C1 segment of cervical spinal cord (tissue), 14 donors: ENCODE measurements at places on chromosomes 4 and X.

- no peak for DNase-seq
These were observed 34.9 kb upstream of the SH3RF1 start for GRCh38 chr4:169305651-169306050.

DNA sequence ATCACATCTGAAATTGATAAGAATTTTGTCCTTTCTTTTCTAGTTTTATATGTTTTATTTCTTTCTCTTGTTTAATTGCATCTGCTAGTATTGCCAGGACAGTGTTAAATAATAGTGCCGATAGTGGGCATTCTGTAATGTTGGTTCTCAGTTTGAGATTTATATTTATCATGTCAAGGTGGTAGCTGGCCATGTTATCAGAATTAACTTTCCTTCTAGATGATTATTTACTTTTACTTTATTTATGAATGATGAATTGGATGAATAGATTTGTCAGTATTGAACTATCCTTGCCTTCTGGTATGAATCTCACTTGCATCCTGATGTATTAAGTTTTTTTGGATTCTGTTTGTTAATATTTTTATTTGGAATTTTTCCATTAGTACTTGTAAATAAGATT is 42.7 kb downstream of the METAP1 start:
- DNase-seq = no peak

- no peak for DNase-seq
These were observed 59.6 kb downstream of the DCX start for GRCh38 chrX:111352424-111352823.

- DNase-seq = no peak
These were observed 1742.5 kb upstream of the ADGRL3 start for GRCh38 chr4:59457576-59457975.

- no peak for DNase-seq
These were observed 26.4 kb downstream of the MTMR1 start for GRCh38 chrX:150719621-150720020.

DNA sequence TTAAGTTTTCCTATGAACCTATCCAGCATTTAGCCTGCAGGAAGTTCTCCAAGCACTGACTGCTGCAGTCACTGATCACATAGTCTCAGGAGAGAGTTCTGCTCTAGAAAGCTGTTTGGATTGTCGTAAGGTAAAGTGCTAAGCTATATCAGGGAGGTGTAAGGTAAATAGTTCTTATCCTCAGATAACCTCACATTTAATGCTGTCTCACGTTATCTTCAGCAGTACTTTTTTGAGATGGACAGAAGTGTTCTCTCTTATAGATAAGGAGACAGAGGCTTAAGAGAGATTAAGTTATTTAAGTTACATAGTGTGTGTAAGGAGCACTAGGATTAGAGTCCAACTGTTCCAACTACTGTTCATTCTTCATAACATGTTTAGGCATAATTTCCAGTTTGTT is 77.9 kb downstream of the STIM2 start:
- no peak for DNase-seq

DNA sequence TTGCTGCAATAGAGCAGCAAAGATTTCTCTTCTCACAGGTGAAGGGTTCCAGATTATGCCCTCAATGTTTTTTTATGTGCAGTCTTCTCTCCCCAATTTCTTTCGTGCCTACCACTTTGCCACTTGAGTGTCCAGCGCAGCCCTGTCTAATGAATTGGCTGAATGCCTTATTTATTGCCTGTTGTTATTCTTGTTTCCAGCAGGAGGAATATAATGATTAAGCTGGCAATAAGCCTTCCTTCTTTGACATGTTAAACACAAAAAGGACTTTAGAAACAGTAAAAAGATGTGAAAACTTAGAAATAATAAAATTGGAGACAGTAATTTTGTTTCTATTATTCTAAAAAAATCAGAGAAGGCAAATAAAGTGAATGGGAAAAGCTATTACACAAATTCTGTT is 34.6 kb upstream of the FRAS1 start:
- no peak for DNase-seq

- no peak for DNase-seq
These were observed 86.6 kb upstream of the ZDHHC15 start for GRCh38 chrX:75609406-75609805.

GRCh38 chrX:1481636-1482529 is 29.2 kb upstream of the ASMTL start:
- no peak for DNase-seq

DNA sequence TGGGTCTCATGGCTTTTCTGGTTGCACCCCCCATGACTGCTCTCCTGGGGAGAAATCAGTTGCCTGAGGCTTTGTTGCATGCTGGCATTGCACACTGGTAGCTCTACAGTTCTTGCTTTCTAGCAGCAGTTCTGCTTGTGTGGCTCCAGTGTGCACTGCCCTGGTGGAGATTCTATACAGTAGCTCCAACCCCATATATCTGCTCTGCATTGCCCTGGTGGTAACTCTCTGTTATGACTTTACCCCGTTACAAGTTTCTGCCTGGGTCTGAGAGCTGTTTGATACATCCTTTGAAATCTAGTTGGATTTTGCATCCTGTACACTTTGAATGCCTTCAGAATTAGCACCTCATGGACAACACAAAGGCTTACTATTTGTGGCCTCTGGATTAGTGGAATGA is 241.4 kb upstream of the EPHA5 start:
- DNase-seq = no peak

- DNase-seq = peak; percentile 77
These were observed 21.4 kb downstream of the SPINK2 start for GRCh38 chr4:56799824-56800756.

GRCh38 chr4:183838987-183839712 is 66.0 kb upstream of the STOX2 start:
- peak; percentile 2 for DNase-seq

DNA sequence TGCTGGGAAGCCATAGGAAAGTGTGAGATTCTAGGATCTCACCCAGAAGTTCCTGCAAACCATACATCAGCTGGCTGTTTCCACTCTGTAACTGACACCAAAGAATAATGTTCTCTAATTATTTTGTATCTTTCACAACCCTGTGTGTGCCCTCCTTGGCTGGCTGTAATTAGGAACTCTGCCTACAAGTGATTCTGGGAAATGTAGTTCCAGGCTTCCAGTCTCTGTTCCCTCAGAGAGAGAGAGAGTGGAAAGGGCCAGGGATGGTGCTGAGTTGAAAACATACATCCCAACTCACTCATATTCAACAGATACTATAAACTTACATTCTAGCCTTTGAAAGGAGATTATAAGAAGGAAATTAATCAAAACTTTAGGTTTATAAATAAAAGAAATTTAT is 57.5 kb upstream of the C1QTNF7 start:
- DNase-seq = no peak

DNA sequence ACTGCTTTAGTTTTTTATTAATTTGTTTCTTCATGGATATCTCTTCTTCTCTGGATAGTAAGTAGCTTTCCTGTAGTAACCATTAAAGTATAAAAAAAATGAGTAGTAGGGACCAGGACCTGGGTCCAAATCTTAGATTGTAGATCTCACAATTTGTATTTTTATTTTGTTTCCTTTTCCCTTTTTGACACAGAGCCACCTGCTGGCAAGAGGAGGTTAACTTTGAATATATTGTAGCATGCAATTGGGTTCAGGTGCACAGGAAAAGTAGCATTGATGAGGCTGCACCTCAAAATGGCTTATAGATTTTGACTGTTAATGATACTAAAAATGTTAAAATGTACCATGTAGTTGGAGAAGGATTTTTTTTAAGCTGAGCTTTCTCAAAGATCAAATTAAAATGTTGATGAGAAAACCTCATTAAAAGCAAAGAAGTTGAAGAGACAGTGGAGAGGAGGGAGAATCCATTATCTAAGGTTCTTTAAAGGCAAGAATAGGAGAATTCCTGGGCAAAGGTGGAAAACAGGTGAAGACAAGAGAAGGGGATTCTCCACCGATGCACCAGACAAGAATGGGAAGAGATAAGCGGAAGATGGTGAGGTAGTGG is 48.3 kb upstream of the HPGDS start:
- no peak for DNase-seq

DNA sequence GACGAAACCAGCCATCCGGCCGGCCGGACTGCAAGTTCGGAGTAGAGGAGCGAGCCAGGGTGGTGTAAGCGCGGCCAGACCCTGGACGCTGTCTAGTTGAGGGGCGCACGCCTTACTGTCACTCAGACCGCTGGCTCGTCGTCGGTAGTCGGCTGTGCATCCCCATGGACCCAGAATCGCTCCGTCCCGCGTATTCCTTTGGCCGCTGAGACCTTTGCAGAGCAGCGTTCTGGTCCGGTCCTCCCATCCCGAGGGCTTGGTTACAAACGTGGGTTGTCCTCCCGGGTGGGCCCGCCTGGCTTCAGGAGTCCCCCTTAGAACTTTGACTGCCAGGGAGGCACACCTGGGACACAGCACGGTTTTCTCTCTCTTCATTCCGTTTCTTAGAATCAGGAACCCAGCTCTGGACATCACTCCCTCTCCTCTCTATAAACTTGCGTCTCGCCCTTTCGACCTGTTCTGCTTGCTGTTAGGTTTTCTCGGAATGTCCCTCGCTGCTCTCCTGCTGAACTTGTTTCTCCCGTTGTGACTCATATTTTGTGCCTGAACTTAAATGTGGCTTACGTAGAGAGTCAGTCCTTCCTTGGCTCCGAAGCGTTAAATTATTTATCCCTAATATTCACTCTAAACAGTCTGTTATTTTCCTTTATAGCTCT is 672 bp downstream of the PGM2 start:
- DNase-seq = no peak

DNA sequence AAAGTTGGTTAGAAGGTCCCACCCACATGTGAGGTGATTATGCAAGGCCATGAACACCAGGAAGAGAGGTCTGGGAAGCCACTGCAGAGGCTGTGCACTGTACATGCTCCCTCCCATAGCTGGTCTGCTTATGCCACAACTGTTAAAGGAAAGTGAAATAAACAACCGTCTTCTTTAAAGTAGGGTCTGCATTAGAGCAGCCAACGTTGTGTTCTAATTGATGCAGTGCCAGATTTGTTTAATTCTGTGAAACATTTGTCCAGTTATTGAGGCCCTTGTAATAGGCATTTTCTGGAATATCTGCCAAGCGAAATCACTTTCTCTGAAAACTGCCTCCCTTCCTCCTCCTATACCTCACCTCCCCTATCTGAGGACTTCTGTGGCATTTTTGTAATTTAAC is 224.0 kb upstream of the LNX1 start:
- DNase-seq = no peak

DNA sequence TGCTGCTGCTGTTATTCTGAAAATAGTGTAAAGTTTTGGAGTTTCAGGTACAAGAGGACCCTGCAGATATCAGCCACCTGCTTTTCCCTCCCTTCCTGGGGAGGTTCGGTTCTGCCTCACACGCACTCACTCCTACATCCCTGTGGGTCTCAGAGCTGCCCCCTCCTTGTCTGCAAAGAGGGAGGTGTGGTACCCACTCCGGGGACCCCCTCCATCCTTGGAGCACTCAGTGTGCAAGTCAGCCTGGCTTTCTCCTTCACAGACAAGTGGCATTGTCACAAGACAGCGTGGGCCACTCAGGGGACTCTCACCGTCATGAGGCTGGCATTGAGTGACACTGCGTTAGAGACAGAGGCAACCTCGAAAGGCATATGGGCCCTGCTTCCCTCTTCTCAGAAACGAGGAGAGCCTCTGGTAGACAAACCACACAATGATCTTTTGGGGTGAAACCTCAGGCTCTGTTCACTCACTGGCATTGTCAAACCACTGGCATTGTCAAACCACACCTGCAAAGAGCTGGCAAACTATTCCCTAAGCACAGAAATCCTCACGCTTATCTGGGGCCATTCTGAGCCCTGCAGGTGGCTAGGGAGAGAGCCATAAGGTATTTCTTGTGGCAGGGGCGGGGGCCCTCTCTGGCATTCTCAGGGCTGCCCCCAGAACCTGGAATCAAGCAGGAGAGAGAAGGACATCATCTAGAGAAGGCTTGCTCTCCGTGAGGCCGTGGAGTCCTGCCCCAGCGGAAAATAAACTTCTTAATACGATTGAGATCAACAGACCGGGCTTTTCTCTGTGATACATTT is 285.0 kb downstream of the SHOX start:
- DNase-seq = no peak

- DNase-seq = no peak
These were observed 109.3 kb upstream of the DGKK start for GRCh38 chrX:50579955-50580354.

GRCh38 chr4:152099555-152099954 is 338.7 kb upstream of the GATB start:
- no peak for DNase-seq

DNA sequence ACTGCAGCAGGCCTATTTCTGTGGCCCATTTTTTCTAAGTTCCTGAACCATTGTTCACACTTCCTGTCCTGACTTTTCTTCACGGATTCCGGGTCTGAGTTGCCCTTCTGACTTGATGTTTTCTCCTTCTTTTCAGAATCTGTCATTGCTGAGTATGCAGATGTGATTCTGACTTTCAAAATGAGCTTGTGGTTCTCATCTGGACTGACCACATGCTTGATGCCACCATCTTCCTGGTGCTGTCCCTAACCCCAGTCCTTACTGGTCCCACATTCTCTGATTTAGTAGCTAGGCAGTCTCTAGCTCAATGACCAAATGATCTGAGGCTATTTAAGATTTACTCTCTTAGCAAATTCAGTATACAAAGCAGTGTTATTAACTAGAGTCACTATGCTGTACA is 822.3 kb upstream of the TENM3 start:
- DNase-seq = no peak

DNA sequence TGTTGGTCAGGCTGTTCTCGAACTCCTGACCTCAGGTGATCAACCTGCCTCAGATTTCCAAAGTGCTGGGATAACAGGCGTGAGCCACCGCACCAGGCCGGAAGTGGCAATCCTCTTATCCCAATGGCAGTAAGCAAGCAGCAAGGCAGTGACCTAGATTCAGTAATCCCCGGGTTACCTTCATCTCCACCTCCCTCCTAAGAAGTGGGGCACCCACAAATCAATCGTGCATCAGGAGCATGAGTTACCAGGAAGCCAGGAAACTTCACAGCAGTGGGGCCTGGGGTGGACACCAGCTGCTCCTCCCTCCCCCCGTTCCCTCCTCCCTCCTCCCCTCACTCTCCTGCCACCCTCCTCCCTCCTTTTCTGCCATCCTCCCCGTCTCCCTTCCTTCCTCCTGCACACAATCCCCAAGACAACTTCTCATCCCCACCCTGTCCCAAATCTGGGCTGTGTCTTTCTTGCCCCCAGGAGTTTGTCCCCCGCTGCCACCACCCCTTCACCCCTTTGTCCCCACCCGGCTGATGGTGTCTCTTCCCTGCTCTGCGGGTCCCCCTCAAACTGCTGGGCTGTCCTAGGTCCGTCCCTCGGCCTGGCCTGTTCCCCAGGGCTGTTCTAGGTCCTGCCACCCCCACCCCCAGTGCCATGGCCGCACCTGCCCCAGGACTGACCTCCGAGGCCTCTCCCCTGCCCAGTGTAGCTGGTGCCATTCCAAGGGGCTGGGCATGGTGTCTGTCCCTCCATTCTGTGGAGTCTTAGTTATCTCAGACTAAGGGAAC is 2.2 kb downstream of the PDE6B start:
- DNase-seq = no peak

DNA sequence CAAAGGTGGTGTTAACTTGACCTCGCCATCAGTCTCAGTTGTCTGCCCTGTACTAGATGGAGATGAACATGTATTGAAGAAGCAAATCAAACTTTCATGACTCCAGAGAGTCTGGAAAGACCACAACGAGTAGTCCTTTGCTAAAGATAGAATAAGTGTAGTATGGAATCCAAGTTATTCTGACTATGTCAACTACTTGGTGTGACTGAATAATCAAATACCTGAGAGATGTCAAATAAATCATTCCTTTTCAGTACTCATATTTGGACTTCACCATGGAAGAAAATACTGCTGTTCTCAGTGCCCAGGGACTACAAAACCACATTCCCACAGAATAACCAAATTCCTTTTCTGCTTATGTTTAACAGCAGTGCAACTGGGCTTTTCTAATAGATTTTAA is 161.2 kb upstream of the SPRY1 start:
- DNase-seq = no peak

- no peak for DNase-seq
These were observed 116.7 kb upstream of the STOX2 start for GRCh38 chr4:183788308-183788905.
